ENCODE measurements at places on chromosomes 7 and 10.
A peak's percentile ranks its signal among the peaks of the same experiment; 100 is the strongest.

GRCh38 chr7:142750321-142750938 lies 1.2 kb downstream of the PRSS1 start:
- DNase-seq: no peak

- DNase-seq: no peak
These were observed 2.9 kb downstream of the OLAH start for GRCh38 chr10:15046626-15047025.

GRCh38 chr10:124577651-124578050 lies 116.0 kb downstream of the LHPP start:
- DNase-seq: no peak

DNA sequence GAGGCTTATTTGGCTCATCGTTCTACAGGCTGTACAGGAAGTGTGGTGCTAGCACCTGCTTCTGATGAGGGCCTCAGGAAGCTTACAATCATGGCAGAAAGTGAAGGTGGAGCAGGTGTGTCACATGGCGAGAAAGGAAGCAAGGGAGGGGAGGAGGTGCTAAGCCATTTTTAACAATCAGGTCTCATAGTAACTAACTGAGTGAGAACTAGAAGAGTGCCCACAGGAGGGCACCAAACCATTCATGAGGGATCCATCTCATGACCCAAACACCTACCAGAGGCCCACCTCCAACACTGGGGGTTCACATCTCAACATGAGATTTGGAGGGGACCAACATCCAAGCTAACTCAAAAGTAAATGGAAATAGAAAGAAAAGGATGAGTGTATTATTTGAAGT lies 78.1 kb downstream of the CXCL12 start:
- no peak for DNase-seq

- DNase-seq: no peak
These were observed 72.6 kb downstream of the AHR start for GRCh38 chr7:17370901-17371585.

DNA sequence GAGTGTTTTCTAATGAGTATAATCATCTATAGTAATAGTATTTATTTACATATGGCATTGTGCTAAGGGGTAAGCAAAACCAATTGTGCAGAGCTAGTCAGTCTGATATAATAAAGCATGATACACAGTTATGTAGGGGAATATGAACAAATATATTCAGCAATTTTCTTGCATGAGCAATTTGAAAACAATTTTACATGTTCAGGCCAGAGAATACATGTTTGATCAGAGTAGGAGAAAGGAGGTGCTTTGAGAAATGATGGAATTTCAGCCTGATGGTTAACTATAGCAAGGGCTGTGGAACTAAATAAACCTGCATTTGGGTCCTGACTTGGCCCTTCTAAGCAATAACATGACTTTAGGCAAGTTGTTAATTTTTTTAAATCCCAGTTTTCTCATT lies 214.5 kb downstream of the TWIST1 start:
- DNase-seq: no peak

DNA sequence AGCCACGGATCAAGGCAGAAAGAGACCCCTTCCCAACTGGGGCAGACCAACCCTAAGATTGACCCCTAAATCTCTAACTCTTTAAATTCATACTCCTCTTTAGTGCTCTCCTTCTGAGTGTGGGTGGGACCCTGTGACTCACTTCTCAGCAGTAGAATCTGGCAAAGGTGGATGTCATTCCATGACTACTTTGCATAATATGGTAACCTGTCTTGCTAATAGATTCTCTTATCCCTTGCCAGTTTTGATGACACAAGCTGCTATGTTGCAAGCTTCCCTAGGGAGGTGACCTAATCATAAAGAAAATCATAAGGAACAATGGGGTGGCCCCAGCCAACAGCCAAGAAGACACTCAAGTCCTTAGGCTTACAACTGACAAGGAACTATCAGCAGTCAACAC lies 155.4 kb upstream of the VWC2 start:
- DNase-seq: no peak

GRCh38 chr7:108124820-108125219 lies 5.3 kb downstream of the LAMB4 start:
- DNase-seq: no peak

- no peak for DNase-seq
These were observed 53.8 kb upstream of the CPXM2 start for GRCh38 chr10:123945325-123945920.

GRCh38 chr10:3169271-3169670 lies 3.3 kb downstream of the PITRM1 start:
- no peak for DNase-seq

GRCh38 chr10:79106256-79107050 lies 37.7 kb downstream of the ZMIZ1 start:
- no peak for DNase-seq

GRCh38 chr7:109844362-109844761 lies 1246.6 kb upstream of the LRRN3 start:
- DNase-seq: peak; percentile 33

DNA sequence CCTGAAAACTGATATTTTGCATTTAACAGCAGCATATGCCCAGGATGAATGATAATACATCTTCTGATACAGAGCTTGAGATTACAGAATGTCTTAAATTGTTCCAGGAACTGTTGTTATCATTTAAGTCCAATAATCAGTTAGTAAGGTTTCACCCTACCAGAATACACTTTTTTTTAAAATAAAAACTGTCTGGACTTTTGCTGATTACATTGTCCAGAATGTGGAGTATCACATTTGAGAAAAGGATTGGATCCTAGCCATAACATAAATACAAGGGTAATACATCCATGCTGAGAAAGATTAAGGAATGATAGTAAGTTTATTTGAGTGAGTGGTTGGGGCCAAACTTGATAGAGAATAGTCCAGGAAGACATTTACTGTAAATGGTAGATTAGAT lies 71.0 kb downstream of the SEPTIN7 start:
- no peak for DNase-seq

DNA sequence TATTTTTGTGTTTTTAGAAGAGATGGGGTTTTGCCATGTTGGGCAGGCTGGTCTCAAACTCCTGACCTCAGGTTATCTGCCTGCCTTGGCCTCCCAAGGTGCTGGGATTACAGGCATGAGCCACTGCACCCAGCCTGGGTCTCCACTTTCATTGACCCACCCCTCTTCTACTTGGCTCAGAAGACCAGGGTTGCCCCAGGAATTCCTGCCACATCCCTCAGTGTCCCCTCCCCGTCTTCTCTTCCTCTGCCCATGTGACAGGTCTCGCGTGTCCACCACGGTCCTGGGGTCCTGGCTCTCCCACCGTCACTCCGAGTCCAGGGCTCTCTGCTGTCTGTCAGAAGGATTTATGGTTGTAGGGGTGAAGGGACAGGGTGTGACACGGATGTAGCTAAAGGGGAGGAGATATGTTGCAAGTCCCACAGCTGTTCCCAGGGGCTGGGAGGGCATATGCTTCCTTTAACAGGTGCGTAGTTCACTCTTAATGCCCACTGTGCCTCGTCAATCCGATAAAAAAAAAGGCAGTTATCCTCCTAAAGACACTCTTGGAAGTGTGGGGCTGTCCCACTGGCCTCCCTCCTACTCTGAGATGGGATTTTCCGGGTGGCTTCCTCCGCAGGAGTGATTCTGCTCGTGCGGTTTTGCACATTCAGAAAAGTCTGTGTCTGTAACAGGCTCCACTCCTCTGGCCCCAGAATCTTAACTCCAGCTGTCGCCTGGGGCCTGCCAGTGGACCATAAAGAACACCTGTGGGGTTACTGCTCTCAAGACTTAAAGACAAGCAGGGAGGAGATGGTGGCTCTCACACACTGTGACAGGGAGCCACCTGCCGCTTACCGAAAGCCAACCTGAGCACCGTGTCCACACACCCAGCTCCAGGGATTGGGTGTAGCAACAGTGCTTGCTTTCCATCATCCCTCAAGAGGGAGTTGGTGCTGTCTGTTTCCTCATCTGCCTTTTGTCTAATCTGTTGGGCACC lies 36.7 kb upstream of the SHH start:
- no peak for DNase-seq

DNA sequence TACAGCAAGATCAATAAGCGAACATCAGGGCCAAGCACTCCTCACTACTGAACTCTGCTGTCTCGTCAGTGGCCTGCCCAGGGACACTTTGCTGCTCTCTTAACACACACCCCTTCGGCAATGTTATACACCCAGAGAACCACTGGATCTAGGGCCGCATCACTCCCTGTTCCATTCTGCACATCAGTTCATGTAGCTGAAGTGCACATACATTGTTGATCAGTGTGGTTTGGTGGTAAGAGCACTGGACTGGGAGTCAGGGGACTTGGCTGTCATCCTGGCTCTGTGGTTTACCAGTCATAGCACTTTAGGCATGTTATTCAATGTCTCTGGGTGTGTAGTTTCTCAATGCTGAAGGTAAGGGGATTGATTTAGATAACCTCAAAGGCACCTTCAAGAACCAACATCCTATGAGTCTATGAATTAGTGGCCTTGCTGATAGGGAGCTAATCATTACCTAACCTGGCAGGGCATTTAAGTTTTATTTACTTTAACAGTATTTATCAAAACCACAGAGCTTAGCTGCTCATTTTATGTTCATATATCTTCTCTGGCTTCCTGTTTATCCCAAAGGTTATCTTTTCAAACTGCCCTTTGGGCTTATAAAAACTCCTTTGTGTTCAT lies 24.8 kb downstream of the DUSP5 start:
- DNase-seq: no peak

DNA sequence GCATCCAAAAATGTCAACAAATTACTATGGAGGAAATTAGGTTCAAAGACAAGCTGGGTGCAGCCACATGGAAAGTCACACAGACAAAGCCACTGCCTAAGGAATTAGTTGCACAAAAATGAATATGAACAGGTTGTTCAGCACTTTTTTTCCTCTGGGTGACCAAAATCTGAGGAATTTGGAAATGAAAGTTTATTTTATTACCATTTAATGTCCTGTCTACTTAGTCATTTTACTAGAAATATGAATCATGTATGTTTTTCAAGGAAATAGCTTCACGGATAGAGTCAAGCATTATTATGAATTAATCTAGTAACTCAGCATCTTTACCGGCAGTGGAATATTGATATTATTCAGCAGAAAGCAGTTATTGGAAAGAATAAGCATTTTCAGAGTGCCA lies 106.3 kb downstream of the ANK3 start:
- DNase-seq: no peak

DNA sequence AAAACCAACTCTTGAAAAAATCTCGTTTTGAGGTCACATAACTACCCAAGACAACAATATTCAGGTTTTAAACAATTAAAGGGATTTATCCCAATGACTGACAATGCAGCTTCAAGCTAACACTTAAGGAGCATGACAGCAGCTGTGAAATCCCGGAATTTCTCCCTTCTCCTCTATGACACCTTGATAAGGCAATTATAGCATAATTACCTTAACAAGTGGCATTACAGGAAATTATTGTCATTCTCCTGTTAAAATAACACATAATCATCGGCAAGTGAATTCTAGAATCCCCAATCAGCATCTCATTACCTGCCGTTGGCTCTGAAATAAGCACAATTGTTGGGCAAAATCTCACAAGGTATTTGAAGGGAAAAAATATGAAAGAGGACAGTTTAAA lies 417.0 kb upstream of the PFKP start:
- no peak for DNase-seq

DNA sequence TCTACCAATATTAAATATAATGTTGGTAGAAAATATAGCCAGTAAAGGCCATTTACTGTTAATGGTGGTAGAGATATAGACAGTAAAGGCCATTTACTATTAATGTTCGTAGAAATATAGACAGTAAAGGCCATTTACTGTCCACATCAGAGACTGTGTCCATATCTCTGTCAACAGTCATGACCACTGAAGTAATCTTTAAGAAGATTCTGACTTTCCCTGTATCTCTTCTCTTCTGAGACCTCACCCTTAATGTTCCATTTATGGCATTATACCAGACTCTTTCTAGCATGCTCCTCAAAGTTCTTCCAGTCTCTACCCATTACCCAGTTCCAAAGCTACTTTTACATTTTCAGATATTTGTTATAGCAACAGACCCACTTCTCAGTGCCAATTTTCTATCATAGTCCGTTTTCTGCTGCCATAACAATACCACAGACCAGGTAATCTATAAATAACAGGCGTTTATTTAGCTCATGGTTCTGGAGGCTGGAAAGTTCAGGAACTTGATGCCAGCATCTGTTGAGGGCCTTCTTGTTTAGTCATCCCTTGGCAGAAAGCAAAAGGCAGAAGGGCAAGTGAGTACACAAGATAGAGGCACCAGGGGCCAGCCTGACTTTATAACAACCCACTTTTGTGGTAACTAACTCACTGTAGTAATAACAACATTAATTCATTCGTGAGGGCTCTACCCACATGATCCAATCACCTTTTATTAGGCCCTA lies 7.9 kb upstream of the NUDCD3 start:
- no peak for DNase-seq

DNA sequence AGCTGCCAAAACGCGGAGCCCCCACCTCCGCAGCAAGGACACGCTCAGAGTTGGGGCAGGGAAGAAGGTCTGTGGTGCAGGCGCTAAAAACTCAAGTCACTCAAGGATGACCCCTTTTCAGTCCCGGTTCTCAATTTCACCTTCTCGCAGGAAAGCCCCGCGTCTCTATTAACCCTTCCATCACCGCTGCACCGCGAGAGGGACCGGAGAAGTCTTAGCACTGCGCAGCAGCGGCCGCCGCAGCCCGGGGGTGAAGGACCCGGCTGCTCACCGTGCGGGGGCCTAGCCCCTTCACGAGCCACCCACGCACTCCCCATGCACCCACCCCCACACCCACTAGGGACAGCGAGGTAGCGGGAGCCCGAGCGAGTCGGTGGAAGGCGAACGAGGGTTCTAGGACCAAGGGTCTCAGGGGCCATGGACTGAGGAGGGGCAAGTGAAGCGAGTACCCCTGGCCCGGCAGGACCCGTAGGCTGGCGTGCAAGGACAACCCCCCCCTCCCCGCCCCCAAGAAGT lies 162.9 kb downstream of the SH3PXD2A start:
- no peak for DNase-seq

GRCh38 chr7:48458701-48459524 lies 287.7 kb downstream of the ABCA13 start:
- DNase-seq: no peak

- no peak for DNase-seq
These were observed 222.9 kb downstream of the KIF20B start for GRCh38 chr10:89924261-89924660.

GRCh38 chr10:86044029-86044428 lies 322.6 kb downstream of the GRID1 start:
- DNase-seq: no peak

DNA sequence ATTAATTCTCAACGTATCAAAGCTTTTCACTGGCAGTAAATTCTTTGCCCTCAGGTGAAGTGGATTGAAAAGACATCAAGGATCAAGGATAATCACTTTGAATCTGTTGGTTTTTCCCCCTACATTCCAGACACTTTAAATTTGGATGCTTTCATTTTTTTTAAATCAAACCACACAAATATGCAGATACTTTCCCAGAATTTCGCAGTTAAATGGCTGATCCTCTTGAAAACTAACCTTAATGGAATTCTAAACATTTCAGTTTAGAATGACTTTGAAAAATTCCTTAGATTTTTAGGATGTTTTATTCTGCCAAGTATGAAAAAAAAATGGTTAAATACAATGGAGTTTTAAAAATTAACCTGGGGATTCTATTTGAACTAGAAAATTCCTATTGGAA lies 325.9 kb downstream of the GFRA1 start:
- no peak for DNase-seq

- no peak for DNase-seq
These were observed 56.3 kb downstream of the CRTAC1 start for GRCh38 chr10:97974100-97974499.

GRCh38 chr7:31372231-31372959 lies 31.9 kb upstream of the NEUROD6 start:
- no peak for DNase-seq

Measured in D341Med (cell line).